GM04504 (cell line): ENCODE measurements at places on chromosomes 4 and X.

GRCh38 chrX:18354369-18355223, at the start of gene SCML2:
TSS of gene SCML2 (minus strand) at chrX:18354688. CDS start at chrX:18334071, 20,617 bp downstream.
- DNase-seq, result no peak

GRCh38 chr4:125314676-125315575, at the start of gene FAT4:
TSS of gene FAT4 (plus strand) at chr4:125314955. CDS start at chr4:125316412, 1,457 bp downstream.
- DNase-seq, result peak; percentile 96

DNA sequence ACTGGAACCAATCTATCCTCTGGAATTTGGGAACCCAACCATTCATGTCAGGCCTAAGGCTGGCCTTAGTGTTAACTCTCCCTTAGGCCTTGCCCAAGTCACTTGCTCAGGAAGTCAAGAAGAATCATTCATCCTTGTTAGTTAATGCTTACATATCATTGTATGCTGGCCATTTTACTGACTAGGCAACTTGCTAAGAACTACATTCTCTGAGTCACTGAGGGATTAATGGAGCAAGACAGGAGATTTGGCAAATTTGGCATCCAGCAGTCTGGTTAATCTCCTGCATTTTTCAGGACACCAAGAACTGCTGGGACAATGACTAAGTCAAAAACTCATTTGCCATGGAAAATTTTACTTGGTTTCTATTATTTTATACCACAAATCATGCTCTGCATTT, 115.8 kb upstream of the DDIT4L start:
- no peak for DNase-seq

- DNase-seq, result no peak
These were observed 1594.6 kb downstream of the ARAP2 start for GRCh38 chr4:34649716-34650115.

GRCh38 chr4:99029852-99030251, 34.3 kb downstream of the METAP1 start:
- DNase-seq, result no peak

GRCh38 chr4:33930497-33930896, 2313.8 kb downstream of the ARAP2 start:
- no peak for DNase-seq
